ENCODE measurements at places on chromosomes 16 and 17.

DNA sequence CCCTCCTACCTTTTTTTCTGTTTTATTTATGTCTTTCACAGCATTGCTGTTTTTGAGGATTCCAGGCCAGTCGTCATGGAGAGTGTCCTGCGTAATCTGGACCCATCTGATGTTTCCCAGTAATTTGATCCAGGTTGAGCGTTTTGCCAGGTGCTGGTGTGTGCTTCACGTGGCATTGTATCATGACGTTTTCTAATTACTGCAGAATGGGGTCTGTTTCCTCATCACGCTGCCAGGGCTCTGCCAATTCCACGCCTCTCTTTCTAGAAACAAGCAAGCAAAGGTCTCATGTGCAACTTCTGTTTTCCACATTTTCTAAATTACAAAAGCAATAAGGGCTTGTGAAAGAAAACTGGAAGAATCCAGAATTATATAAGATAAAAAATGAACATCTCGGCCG, 28.3 kb upstream of the BHLHA9 start:
- no peak for DNase-seq

GRCh38 chr16:8373676-8374431, 216.5 kb downstream of the TMEM114 start:
- DNase-seq = no peak

GRCh38 chr17:67718325-67718941, 697 bp downstream of the NOL11 start:
- DNase-seq = peak; percentile 20

GRCh38 chr17:81957691-81958432, 3.1 kb downstream of the NOTUM start:
- DNase-seq = no peak

DNA sequence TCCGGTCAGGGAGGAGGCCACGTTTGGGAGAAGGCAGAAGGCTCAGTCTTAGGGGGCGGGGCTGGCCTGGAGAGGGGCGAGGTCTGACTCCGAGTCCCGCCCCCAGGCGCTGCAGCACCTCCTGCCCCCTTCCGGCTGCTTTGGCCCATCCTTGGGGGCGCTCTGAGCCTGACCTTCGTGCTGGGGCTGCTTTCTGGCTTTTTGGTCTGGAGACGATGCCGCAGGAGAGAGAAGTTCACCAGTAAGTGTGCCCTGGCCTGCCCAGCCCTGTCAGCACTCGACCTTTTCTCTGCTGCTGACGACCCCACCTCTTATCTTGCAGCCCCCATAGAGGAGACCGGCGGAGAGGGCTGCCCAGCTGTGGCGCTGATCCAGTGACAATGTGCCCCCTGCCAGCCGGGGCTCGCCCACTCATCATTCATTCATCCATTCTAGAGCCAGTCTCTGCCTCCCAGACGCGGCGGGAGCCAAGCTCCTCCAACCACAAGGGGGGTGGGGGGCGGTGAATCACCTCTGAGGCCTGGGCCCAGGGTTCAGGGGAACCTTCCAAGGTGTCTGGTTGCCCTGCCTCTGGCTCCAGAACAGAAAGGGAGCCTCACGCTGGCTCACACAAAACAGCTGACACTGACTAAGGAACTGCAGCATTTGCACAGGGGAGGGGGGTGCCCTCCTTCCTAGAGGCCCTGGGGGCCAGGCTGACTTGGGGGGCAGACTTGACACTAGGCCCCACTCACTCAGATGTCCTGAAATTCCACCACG, 1.5 kb downstream of the TNFRSF12A start:
- DNase-seq = peak; percentile 88

DNA sequence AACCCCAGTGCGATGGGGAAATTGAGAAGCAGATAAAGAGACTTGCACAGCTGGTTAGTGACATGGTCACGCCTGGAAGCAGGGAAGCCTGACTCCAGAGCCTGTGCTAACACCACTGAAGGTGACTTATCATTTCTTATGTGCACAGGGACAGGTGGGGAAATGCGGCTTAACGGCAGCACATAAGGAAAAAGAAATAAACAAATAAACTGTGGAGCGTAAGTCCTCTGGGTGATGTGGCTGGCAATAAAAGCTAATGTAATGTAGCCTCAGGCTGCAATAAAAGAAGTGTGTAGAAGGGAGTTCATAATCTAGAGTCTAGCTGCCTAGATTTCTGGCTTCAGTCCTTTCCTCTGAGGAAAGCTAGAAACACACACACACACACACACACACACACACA, 10.6 kb downstream of the CDH11 start:
- DNase-seq = no peak

- DNase-seq = no peak
These were observed 10.8 kb downstream of the P2RX5 start for GRCh38 chr17:3685174-3685573.

DNA sequence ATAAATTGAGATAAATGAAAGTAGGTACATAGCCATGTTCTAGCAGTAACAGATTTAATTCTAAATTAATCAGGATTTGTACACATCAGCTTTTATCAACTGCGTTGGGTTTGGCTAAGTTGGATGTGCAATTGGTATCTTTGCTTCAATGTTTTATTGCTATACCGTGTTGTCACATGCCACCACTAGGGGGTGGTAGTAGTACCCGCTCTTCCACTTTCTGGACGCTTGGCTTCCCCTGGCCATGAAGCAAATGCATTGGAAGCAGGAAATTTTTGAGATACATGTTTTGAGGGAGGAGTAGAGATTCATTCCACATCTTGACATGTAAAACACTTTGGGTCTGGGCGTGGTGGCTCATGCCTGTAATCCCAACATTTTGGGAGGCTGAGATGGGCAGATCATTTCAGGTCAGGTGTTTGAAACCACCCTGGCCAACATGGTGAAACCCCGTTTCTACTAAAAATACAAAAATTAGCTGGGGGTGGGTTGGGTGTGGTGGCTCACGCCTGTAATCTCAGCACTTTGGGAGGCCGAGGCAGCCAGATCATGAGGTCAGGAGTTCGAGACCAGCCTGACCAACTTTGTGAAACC, 58.6 kb downstream of the EMP2 start:
- peak; percentile 63 for DNase-seq

DNA sequence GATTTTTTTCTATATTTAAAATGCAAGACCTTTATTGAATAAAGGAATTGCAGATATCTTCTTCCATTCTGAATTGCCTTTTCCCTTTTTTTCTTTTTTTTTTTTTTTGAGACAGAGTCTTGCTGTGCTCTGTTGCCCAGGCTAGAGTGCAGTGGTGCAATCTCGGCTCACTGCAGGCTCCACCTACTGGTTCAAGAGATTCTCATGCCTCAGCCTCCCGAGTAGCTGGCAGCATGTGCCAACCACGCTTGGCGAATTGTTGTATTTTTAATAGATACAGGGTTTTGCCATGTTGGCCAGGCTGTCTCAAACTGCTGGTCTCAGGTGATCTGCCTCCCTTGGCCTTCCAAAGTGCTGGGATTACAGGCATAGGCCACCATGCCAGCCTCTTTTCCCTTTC, 151.5 kb downstream of the CEP112 start:
- no peak for DNase-seq

DNA sequence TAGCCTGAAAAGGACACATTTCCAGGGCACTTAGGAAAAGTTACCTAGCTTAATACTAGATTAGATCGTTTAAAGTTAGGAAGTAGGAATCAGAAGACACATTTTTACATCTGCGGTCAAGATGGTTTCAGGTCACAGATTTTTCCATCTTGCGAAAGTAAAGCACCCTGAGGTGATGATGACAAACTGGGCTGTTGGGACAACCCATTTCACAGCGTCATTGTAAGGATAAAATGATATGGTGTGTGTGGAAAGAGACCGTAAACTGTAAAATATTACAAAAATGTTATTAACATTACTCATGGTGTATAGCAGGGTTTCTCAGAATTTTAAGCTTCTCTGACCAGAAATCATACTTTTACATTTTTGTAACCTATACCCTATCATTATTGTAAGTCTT, 10.1 kb upstream of the MAP2K6 start:
- no peak for DNase-seq

- DNase-seq = no peak
These were observed 27.0 kb downstream of the AXIN1 start for GRCh38 chr16:325375-326145.

DNA sequence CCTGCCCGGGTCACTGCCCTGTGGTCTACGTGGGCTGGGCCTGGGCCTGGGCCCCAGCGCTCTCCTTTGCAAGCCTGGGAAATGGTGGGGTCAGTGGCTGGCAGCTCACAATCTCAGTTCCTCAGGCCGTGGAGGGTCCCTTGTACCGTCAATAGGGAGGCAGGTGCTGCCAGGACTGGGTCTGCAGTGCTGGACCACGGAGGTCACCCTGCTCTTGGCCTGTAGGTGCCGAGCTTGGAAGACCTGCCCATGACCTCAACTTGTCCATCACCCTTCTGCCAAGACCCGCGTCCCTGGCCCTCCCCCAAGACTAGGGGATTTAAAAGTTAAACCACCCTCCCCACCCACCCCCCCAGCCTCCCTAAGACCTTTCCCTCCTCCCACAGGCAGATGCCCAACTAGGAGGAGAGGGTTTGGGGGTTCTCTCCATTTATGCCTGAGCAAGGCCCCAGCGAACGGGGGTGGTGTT, 2.5 kb downstream of the TBX2 start:
- DNase-seq = no peak

DNA sequence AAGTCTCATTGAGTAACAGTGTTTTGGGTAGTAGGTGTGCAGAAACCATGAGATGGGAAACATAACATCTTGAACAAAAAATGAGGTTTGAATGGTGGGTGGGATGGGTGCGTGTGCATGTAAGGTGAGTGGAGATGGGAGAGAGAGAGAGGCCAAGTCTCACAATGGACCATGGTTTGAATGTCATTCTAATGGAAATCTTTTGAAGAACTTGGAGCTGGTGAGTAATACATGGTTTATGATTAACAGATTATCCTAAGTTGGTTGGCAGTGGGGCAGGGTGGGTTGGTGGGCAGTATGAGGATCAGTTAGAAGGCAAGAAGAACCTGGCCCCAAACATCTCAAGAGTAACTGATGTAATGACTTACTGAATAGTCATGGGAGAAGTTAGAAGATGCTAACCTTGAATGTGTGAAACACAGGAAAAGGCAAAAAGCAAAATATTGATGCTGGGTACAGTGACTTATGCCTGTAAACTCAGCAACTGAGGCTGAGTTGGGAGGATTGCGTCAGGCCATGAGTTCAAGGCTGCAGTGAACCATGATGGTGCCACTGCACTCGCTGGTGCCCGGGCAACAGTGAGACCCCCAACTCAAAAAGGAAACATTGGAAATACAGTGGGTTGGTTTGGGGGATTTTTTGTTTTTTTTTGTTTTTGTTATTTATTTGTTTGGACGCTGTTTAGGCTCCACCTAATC, 32.7 kb downstream of the ZNF207 start:
- DNase-seq = no peak

GRCh38 chr17:20991276-20992037, 51.4 kb downstream of the USP22 start:
- no peak for DNase-seq

- no peak for DNase-seq
These were observed 4.1 kb downstream of the BAIAP2 start for GRCh38 chr17:81039096-81039495.
